NCI-H2081 treated with DMSO at 0.1 percent for 48 hours (cell line): ENCODE measurements at places on chromosomes 6 and 20.

GRCh38 chr6:142355520-142356174 is 53.8 kb downstream of the ADGRG6 start:
- no peak for DNase-seq

- DNase-seq = peak; percentile 3
Measured at GRCh38 chr6:6246544-6246943, 73.9 kb downstream of the F13A1 start.

- DNase-seq = no peak
Measured at GRCh38 chr6:170210026-170210390, 80.9 kb downstream of the DLL1 start.

- no peak for DNase-seq
Measured at GRCh38 chr6:5905431-5906339, 101.0 kb downstream of the NRN1 start.

GRCh38 chr6:10854922-10855632 is 16.7 kb upstream of the MAK start:
- DNase-seq = no peak

DNA sequence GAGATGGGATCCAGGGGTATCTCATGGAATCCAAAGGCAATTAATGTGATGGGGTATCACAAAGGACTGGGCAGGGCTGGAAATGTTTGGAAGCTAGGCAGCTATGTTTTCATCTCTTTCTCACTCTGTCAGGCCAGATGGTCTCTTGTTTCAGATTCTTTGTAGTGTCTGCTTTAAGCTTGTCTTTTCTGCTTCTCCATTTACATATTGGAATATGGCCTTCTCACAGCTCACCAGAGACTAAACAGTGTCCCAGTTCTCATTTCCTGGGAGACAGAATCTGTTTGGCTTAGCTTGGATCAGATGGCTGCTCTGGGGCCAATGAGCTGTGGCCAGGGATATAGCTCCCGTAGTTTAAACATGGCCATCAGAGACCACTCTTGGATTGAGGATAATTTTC is 78.9 kb downstream of the SLC35F1 start:
- DNase-seq = no peak

DNA sequence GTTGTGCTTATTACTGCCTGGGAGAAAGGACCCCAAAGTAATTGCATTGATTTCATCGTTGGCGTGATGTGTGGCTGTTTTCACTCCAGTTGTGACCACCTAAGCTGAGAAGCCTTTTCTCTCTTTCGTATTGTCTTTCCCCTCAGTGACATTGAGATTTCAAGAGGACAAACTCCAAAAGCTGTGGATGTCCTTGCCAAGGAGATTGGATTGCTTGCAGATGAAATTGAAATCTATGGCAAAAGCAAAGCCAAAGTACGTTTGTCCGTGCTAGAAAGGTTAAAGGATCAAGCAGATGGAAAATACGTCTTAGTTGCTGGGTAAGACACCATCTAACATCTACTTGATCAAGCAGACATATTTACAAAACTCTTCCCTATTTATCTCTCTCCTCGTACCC is 60.5 kb downstream of the MTHFD1L start:
- DNase-seq = no peak

GRCh38 chr6:36682328-36683144 is 4.0 kb downstream of the CDKN1A start:
- peak; percentile 92 for DNase-seq

DNA sequence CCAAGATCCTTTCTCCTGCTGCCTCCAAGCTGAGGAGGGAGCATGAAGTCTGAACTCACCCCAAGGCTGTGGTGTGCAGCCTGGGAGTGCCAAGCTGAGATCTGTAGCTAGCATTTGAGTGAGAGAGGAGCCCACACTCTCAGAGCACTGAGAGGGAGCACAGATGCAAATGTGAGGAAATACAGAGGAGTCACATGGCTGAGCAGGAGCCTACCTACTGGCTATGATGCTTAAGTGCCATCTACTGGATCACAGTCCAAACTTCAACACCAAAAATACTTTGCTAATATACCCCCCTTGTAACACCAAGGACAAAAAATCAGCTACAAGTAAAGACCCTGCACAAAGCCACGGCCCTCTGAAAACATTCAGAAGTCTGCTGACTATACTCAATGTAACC is 94.4 kb upstream of the IMPG1 start:
- DNase-seq = no peak

GRCh38 chr6:110055387-110055735 is 77.2 kb downstream of the GPR6 start:
- no peak for DNase-seq

DNA sequence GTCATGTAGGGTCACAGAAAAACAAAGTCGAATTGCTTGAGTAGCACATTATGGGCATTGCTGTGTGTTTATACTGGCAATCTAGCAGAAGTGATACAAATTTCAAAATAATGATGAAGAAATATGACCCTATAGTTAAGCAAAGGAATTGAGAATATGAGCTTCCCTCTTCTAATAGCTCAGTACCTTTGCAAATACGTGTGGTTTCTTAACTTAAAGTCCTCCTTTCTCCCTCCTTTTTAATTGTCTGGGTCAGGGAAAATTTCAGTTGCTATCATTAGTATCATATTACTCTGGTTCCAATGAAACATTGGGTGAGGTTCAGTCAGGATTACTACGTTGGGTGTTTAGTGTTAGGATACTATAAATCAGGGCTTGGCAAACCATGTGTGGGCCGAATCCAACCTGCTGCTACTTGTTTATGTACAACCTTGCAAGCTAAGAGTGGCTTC is 166.8 kb upstream of the CARMIL1 start:
- no peak for DNase-seq

DNA sequence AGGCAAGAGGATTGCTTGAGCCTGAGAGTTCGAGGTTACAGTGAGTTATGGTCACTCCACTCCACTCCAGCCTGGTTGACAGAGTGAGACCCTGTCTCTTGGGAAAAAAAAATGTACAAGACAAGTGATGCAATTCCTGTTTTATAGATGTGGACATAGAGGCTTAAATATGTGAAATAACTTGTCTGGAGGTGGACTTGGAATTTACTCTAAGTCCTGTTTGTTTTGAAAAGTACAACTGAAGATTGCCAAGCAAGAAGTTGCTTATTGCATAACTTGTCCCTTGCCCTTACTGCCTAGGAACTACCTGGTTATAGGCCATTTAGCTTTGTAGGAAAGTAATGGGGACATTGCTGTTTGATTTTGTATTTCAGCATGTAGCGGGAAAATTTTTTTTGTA is 26.0 kb upstream of the ADIG start:
- DNase-seq = no peak

GRCh38 chr6:133724726-133725125 is 164.2 kb upstream of the TCF21 start:
- no peak for DNase-seq

- no peak for DNase-seq
Measured at GRCh38 chr20:11091511-11091910, 417.7 kb upstream of the JAG1 start.

DNA sequence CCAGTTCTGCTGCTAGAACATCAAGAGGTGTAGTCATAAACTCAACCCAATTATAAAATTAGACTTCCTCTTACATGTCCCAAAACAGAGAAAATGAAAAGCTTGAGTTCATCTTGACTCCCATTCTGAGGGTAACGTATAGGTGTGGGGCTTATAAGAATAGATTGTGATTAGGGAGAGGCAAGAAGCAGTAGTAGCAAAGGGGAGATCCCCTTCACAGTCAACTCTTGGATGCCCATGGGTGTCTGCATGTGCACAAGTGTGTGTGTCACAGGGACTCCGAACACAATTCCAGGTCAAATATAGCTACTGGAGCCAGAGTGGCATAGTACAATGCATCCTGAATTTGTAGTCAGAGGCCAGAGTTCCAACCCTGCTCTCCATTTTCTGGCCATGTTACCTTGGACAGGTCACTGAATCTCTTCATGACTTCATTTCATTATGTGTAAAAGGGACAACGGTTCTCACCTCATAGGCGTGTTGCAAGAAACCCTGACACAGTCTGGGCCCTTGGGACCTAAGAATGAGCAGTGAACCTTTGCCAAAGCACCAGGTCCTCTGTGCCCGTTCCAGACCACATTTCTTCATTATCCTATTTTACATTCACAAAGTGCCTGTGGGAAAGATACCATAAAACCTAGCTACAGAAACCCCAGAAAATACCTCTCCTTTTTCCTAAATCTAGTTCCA is 11.8 kb downstream of the GSTA4 start:
- no peak for DNase-seq

GRCh38 chr6:117227245-117227962 is 38.0 kb upstream of the VGLL2 start:
- no peak for DNase-seq

- no peak for DNase-seq
Measured at GRCh38 chr20:38584099-38584763, 3.2 kb downstream of the ADIG start.

- DNase-seq = no peak
Measured at GRCh38 chr6:117491916-117492315, 9.4 kb downstream of the DCBLD1 start.

GRCh38 chr6:153215242-153215641 is 84.2 kb upstream of the RGS17 start:
- DNase-seq = no peak

GRCh38 chr20:17966432-17967310 is 1.9 kb downstream of the SNX5 start:
- DNase-seq = no peak
